NCI-H1436 treated with DMSO at 0.1 percent for 48 hours (cell line): ENCODE measurements at places on chromosomes 4 and X.
A peak's percentile ranks its signal among the peaks of the same experiment; 100 is the strongest.

GRCh38 chr4:167614866-167615265, 380.6 kb upstream of the SPOCK3 start:
- no peak for DNase-seq

DNA sequence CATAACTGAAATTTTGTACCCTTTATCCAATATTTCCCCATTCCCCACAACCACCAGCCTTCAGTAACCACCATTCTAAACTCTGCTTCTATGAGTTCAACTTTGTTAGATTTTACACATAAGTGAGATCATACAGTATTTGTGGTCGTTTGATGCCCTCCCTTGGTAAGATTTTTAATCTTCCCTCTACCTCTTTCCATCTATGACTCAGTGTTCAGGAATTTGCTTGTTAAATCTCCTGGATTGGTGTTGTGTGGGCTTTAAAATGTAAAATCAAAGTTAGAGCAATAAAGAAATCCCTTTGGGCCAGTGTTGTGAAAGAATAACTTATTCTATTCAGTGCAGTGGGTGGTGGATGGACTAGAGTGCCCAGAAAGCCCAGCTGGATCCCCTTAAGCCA, 37.4 kb downstream of the SLC16A2 start:
- DNase-seq = no peak

GRCh38 chrX:121084903-121085611, 37.6 kb downstream of the GLUD2 start:
- DNase-seq = no peak

DNA sequence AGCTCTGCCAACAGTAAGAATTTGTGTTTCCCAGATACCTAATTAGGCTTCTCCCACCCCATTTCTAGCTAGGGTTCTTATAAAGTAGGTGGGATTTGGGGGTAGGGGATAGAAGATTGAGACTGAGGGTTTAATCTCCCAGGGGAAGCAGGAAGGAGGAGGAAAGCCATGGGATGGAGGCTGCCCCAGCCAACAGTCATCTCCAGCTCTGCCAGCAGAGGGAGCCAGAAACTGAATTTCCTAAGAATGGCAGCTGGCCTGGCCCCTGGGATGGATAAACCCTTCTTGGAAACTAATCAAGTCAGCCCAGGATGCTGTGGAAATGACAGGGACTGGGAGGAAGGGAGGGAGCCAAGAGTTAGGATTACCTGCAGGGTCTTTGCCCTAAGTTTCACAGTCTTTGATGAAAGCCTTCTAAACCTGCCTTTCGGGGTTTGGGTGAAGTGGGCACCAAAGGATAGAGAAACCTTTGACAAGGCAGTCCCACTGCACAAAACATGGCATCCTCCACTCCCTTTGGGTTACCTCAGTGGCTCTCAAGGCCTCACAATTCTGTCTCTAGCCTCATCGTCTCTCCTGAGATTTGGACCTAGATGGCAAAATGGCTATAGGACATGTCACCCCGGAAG, 6.7 kb upstream of the ERCC6L start:
- DNase-seq = peak; percentile 11

- no peak for DNase-seq
These were observed 128.5 kb upstream of the ARX start for GRCh38 chrX:25144043-25144940.

DNA sequence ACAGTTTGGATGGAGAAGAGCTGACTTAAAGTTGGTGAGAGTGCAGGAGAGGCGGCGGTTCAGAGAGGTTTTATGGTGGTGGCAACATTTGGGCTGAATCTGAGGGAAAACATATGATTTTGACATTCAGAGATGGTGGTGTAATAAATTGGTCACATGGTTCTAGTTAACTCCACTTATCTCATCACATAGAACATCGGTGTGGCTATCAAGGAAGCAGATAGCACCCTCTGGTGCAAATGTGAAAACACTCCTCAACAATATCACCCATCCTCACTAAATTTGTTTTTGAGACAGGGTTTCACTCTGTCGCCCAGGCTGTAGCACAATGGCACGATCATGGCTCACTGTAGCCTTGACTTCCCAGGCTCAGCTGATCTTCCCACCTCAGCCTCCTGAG, 28.8 kb downstream of the SUPT20HL2 start:
- no peak for DNase-seq

DNA sequence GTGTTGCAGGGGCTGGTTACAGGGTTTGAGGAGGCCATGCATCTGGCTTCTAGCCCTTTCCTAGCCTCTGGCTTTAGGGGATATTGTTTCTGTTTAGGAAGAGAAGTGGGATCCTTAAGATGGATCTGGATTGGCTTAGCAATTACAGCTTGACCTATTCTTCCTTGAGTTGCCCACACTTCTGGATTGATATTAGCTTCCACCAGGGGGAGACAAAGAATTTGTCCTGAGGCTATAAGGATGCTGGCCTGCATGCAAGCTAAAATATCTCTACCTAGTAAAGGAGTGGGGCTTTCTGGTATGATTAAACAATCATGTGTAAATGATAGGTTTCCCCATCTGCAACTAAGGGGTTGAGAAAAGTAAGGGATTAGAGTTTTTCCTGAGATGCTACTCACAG, 117.2 kb downstream of the TEX13C start:
- no peak for DNase-seq
